ENCODE measurements at places on chromosomes 6 and 20.

- DNase-seq = peak; percentile 69
Measured at GRCh38 chr6:21588481-21589351, 4.8 kb upstream of the SOX4 start.

DNA sequence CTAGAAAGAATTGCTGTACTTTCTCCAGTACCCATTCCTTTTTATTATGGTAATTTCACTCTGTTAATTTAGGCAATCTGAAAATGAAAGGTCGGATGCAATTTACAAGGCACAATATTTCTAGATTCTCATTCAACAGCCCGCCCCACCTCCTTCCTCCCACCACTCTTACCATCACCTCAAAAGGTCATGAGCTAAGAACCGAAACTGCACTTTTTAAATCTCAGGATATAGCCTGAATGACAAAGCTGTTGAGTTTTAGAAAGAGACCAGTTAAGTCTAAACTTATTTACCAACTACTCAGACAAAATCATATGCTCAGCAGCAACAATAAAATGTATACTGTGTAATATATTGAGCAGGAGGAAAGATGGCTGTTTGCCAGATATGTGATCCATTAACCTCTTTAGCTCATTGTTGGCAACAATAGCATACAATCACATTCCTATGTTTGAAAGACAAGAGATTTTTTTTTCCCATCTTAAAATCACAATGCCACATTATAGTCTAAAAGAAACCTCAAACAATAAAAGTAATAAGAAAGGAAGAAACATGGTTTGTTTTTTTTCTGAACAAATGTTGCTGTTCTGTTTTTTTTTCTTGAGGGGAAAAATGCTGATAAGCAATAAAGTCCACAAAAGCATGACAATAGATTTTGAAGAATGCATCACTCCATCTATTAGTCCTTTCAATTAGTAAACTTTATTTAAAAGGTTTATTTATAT lies 1.6 kb upstream of the HS3ST5 start:
- no peak for DNase-seq

DNA sequence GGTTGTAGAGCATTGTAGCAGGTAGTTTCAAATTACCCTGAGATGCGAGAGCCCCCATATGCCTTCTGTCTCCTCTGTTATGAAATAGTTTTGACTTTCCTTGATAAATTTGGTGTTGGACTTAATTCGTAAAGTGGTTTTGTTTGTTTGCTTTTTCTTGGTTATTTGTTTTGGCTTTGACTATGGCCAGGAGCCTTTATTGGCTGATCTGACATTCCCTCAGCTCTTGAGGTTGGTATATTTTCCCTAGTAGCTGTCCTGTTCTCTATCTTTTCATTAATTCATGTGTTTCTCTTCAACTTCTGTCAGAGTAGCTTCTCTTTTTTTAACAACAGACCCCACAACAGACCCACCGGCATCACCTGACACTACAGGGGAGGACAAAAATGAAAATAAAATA lies 457.4 kb upstream of the MANEA start:
- no peak for DNase-seq

GRCh38 chr6:6851949-6852261 lies 255.9 kb upstream of the RREB1 start:
- DNase-seq = no peak

- DNase-seq = no peak
Measured at GRCh38 chr6:3696525-3697088, 54.9 kb downstream of the PXDC1 start.

DNA sequence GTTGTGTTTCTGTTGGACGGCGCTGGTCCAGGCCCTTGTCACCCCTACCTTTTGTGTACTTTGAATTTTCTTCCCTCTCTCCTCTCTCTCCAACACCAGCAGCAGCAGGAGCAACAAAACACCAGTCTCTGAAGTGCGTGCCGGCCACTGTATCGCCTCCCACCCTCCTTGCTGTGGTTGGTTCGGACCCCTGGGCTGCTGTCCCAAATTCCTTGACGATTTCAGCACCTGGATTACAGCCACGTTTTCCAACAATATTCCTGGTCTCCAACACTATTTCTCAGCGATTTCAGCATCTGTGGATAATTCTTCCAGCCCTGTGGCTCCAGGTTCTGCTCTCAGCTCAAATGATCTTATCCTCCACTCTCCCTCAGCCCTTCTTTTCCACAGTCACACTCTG lies 11.8 kb downstream of the MAS1 start:
- no peak for DNase-seq

- DNase-seq = no peak
Measured at GRCh38 chr20:41360831-41361756, 5.5 kb downstream of the EMILIN3 start.

DNA sequence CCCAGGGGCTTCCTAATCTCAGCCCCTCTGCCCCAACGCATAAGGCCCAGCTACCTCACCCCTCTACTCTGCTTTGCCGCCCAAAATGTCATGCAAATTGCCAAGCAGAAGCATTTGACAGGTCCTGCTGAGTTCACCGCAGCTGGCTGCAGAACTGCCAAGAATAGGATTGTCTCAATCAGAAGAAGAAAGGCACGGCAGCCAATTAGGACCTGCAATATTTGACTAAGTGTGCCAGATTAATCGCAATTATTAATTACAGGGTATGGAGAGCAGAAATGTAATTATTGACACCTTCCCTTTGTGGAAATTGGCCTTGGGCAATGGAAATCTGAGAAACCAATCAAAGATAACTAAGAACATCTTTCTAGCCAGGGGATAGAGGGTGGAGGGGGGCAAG lies 318.6 kb downstream of the LRFN2 start:
- DNase-seq = no peak

DNA sequence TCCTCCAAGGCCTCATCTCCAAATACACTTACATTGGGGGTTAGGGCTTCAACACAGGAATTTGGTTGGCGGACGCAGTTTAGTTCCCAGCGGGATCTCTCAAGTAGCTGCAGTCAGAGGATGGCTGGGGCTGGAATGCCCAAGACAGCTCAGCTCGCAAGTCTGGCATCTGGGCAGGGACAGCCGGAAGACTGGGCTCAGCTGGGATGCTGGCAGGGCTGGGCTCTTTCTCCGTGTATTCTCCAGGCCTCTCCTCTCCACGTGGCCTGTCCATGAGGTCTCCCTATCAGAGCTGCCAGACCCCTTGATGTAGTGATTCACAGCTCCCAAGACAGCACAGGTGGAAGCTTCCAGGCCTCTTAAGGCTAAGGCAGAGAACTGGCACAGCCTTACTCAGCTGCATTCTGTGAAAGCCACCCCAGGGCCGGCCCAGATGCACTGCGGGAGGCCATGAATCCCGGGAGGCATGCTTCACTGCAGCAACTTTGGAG lies 5.0 kb downstream of the FGD2 start:
- no peak for DNase-seq

GRCh38 chr20:7078804-7079203 lies 311.3 kb downstream of the BMP2 start:
- no peak for DNase-seq

GRCh38 chr20:17761604-17762003 lies 61.8 kb downstream of the BANF2 start:
- no peak for DNase-seq

- no peak for DNase-seq
Measured at GRCh38 chr6:3471286-3471685, 14.4 kb upstream of the SLC22A23 start.

DNA sequence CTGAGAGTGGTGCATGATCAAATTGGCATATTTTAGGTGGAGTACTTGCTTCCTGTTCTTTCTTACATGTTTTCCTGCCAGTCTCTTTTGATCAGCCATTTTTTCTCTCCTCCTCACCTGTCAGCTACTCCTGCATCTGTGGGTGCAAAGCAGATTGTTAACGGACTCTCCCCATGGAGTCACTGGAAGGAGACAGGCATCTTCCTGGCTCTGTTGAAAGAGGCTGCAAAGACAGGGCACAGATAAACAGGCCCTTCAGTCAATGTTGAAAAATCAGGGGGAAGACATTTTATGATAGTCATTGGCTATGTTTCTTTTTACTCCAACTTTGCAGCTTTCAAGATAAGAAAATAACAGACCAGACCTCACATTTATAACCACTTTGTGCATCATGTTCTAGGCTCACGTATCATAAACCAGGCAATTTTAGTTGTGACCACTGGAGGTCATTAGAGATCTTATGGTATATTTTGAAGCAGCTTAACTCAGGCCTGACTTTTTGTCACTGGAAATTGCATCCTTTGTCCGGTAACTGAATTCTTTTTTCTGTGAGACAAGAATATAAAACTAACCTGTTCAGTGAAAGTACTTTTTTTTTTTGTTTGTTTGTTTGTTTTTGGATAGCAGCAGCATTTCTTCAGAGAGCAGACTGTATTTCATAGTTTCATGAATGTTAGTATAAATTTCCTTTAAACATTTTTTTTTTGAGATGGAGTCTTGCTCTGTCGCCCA lies 20.1 kb downstream of the ECT2L start:
- DNase-seq = peak; percentile 36

DNA sequence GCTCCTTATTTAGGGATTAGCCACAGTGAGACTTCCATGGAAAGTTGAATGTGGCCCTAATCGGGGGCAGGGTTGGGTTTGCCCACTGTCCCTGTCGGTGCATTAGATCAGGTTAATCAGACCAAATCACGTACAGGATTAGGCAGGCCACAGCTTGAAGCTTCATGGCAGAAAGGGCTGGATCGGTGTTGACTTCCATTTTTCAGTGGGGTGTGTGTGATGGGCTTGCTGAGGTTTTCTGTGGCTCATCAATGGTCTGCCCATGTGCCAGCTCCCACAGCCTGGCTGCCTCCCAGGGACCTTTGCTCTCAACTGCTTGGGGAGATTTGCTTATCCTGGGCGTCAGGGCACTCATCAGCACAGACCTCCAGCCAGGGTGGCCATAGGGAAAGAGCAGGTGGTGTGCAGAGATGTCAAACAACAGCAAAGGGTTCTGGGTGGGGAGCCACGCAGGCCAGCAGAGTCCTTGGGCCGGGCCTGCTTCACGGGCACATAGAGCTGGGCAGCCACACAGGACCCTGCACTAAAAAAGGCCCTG lies 130.7 kb downstream of the TFAP2C start:
- DNase-seq = no peak

GRCh38 chr20:44091026-44091425 lies 96.0 kb downstream of the JPH2 start:
- DNase-seq = no peak

Data from epithelial cell of prostate (primary cell).